Activated CD8-positive, alpha-beta memory T cell treated with anti-CD3 and anti-CD28 coated beads for 4 hours (primary cell): ENCODE measurements at places on chromosomes 3 and 15.

GRCh38 chr15:75008629-75009326, 13.4 kb downstream of the SCAMP5 start:
- DNase-seq, result no peak

DNA sequence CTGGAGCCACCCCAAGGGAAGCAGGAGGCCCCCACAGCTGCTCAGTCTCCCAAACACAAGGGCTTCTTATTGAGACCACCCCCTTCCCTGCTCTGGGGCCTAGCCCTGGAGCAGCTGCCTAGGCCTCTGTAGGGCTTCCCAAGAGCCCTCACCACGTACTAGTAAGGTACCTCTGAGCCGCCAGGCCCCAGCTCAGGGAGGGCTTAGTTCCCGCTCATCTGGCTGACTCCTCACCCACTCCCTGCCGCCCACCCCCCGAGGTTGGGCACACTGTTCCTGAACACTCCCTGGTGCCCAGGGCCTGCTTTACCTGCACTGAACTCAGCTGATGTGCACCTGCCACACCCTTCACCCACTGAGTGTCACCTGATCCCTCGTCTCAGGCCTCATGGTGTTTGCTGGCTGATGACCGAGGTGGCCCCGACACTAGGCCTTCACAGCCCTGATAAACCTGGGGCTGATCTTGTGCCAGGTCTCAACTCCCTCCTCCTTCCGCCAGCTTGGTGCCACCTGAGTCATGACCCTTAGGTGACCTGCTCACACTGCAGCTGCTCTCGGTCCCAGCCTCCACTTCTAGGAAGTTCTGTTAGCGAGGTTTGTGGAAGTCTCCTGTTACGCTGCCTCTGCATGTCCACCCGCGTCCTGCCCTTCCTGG, 18.0 kb upstream of the SPTBN5 start:
- no peak for DNase-seq

- no peak for DNase-seq
Observed at GRCh38 chr3:27565201-27565852, 81.1 kb upstream of the SLC4A7 start.

DNA sequence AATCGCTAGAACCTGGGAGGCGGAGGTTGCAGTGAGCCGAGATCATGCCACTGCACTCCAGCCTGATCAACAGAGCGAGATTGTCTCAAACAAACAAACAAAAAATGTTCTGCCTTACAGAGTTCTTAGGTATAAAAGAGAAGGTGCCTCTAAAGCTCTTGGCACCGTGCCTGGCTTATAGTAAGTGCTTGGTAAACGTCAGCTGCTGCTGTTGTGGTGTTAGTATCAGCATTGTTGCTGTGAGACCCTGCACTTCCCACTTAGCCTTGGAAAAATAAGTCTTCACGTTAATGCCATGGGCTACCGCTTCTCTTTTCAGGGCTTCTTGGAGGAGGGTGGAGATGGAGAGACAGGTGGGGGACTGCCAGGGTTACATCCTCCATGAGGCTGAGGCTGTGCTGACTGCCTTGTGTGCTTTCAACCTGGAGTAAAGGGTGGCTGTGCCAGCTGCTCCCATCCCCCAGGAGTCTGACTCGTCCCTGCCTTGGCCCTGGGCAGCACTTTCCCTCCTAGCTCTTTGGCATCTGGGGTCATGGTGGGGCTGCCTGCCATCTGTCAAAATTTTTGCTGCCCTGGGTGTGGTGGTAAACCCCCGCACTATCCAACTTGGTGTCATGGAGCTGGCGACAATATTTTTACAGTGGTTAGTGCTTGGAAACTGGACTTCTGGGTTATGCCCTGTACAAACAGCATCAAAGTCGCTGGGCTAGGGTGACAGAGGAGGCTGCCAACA, 17.8 kb downstream of the FLNB start:
- DNase-seq, result no peak

DNA sequence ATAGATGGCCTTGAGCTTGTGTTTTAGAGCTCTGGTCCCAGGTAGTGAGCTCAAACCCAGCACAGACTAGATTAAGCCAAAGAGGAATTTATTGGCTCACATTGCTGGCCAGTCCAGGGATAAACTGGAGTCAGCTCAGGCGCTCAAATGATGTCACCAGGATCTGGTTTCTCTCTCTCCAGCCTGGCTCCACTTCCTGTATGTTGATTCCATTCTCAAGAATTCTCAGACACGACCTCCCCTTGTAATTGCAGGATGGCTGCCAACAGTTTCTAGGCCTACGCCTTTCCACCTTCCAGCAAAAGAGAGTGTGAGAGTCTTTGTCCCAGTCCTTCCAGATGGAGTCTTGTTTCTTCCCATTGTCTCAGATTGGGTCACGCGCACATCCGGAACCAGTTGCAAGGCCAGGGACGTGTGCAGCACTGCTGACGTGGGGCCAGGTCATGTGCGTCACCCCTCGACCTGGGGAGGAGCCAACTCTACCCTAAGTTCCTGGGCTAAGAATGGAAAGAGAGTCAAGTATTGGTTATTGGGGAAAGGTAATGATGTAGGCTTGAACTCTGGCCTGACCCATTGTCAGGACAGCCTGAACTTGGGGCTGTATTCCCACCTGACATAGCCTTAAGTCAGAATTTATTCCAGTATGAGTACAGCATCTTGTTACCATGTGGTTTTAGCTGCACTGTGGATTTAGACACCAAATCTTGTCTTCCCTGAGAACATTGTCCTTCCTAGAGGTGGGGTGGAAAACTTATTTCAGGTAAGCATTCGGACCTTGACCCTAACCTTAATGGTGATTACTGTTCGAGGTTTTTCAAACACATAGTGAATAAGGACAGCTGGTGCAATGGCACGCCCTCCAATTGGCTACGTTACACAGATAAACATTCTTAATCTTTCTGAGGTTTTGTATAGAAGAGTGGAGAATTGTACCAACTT, 31.6 kb downstream of the CACNA1D start:
- no peak for DNase-seq

DNA sequence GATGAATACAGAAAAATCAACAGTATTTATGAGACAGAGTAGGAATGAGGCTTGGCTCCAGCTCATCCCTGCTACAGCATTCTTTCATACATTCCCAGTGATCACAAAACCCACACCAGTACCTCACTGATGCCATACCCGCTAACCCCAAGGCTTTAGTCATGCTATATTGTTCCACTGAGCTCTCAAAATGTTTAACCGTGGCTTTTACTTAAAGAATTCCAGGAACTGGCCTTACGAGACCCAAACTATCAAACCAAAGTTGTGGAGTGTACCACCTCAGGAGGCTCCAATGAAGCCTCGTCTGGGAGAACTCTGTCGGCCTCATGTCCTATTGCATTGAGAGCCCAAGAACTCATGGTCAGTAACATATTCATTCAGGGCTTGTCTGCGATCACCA, 278.9 kb downstream of the ULK4 start:
- DNase-seq, result no peak

DNA sequence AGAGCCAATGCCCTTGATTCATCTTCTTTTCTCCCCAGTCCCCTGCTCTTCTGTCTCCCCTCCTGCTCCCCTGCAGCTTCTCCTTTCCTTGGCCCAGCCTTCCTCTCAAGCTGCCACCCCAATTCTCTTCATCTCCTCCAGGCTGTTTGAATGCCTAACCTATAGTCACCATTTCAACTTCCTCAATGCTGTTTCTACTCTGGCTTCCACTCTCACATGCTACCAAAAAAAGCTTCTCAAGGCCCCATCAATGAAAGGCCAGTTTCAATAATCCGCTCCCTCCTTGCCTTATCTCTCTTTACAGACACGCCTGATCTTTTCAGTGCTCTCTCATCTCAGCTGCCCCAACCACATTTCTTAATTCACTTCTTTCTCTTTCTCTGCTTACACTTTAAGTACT, 212.2 kb upstream of the GPR149 start:
- no peak for DNase-seq

- no peak for DNase-seq
Observed at GRCh38 chr3:120144267-120144666, 50.0 kb upstream of the GSK3B start.

- no peak for DNase-seq
Observed at GRCh38 chr3:184539801-184540435, 21.7 kb upstream of the EPHB3 start.
